ENCODE measurements at places on chromosomes 1 and 21.
A peak's percentile ranks its signal among the peaks of the same experiment; 100 is the strongest.

GRCh38 chr21:44300262-44300959 lies 558 bp downstream of the PFKL start:
- DNase-seq = no peak

DNA sequence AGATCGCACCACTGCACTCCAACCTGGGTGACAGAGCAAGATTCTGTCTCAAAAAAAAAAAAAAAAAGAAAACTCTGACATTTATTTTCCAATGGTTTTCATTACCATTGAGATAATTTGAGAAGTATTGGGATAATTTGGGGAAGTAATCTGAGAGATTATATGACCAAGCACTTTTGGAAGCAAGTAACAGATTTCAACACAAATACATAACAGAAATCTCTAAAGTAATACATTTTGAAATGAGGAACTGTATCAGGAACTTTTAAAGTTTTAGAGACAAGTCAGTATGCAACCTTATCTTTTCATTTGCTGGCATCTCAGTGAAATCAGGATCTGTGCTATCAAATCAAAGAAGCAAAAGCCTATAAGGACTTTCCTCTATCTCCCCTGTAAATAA lies 25.4 kb upstream of the SLC16A1 start:
- no peak for DNase-seq

GRCh38 chr1:189706594-189706993 lies 771.1 kb downstream of the BRINP3 start:
- DNase-seq = no peak

GRCh38 chr1:33220676-33221384 lies 35.5 kb upstream of the ZNF362 start:
- no peak for DNase-seq

DNA sequence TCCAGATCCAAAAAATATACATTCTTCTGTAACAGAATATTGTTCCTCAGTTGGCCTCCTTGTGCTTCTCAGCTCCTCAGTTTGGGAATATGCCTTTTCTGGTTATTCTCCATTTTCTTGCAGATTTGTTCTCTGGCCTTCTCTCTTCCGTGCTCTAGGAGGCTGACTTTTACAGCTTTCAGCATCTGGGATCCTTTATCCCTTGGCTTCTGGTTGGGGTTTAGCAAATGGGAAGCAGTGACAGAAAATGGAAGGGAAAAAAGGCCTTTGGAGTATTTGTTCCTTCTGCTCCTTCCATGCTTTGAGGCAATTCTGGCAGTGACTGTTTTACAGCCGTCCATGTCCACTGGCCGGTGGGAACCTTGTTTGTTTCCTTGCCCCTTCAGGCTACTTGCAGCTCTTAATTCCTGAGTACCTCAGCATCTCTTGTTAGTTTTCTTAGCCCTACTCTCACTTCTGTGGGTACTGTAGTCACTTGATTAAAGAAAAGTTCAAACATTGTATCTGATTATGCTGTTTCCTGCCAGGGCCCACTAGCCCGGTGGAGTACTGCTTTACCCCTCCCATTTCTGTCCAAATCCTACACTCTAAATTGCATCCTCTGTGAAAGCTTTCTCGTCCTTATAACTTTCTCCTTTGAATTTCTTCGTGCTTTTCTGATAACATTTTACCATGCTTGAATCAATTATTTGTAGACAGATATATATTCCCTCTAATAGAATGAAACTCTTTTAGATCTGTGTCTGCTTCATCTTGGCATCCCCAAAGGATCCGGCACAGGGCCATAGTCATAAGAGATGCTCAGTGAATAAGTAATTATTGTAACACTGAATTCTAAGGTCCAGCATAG lies 118.2 kb downstream of the OSBPL9 start:
- no peak for DNase-seq

GRCh38 chr1:230087717-230088105 lies 20.7 kb downstream of the GALNT2 start:
- DNase-seq = no peak

GRCh38 chr1:7278045-7278444 lies 492.8 kb downstream of the CAMTA1 start:
- DNase-seq = no peak

DNA sequence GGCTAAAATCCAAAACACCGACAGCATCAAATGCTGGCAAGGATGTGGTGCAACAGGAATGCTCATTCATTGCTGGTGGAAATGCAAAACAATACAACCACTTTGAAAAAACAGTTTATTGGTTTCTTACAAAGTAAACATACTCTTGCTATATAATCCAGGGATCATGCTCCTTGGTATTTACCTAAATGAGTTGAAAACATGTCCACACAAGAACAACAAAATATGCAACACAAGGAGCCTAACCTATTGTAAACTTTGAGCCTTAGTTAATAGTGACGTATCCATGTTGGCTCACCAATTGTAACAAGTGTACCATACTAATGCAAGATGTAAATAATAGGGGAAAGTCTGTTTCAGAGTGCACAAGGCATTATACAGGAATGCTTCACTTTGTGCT lies 37.2 kb upstream of the PGBD5 start:
- no peak for DNase-seq

GRCh38 chr1:115654663-115655305 lies 13.0 kb downstream of the VANGL1 start:
- DNase-seq = no peak

DNA sequence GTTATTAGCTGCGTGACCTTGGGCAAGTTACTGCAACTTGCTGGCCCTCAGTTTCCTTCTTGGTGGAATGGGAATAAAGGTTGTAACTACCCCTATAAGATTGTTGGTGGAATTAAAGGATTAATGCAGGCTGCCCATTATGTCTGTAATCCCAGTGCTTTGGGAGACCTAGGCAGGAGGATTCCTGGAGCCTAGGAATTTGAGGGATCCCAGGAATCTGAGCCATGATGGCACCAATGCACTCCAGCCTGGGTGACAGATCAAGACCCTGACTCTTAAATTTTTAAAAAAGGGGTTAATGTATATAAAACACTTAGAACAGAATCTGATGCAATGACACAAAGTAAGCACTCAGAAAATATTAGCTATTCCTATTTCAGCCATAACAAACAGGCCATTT lies 67.3 kb downstream of the PTGER3 start:
- no peak for DNase-seq

DNA sequence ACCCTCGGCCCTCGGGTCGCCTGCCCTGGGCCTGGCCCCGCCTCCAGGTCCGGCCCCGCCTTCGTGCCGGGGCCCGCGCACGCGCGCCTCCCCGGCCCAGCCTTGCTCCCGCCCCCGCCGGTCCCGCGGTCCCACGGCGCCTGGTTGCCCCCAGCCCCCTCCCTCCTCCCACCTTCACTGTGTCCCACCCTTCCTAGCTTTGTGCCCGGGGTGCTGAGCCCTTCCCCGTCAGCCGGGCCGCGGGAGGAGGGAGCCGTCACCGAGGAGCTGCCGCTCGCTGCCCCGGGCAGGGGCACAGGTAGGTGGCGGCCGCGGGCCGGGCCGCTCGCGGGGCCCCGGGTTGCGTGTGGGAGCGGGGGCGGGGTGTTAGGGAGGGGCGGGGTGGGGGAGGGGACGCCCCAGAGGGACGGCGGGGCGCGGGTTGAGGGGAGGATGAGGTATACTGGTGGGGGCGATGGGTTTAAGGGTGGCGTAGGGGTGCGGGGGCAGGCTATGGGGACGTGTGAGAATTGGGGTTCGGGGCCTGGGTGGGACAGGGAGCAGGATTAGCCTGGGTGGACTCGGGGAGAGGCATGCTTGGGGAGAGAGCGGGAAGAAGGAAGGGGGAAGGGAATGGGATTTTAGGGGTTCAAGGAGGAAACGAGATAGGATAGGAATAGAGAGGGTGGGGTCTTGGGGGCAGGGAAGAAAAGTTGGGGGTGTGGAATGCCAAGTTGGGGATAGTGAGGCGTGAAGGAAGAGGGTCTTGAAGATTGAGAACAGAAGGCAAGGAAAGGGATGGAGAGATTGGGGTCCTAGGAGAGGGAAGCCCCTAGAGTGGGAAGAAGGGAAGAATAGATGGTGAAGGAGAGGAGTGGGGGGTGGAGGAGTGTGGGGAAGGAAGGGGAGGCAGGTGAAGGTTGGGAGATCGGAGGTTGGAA lies at the start of gene LRRC42:
Gene LRRC42 (plus strand): TSS at position 99 of the 920 bp plus-strand sequence. CDS start 5,650 bp downstream, outside the sequence.
- DNase-seq = no peak

DNA sequence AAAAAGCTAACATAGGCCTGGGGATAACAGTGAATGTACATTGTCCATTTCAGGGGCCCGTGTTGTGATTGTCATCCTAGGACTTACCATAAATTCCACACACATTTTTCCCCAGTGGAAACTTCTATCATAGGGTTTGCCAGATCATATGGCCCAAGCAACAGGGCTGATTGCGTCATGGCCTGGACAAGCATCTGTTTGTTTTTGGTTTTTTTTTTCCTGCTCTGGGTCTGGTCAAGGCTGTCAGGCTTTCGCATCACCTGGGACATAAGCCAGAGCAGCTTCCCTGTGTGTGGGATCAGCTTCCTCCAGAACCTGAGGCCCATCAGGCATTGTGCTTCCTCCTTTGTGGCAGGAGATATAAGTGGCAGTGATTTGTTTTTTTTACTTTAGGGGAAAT lies 598.5 kb upstream of the USP24 start:
- no peak for DNase-seq

DNA sequence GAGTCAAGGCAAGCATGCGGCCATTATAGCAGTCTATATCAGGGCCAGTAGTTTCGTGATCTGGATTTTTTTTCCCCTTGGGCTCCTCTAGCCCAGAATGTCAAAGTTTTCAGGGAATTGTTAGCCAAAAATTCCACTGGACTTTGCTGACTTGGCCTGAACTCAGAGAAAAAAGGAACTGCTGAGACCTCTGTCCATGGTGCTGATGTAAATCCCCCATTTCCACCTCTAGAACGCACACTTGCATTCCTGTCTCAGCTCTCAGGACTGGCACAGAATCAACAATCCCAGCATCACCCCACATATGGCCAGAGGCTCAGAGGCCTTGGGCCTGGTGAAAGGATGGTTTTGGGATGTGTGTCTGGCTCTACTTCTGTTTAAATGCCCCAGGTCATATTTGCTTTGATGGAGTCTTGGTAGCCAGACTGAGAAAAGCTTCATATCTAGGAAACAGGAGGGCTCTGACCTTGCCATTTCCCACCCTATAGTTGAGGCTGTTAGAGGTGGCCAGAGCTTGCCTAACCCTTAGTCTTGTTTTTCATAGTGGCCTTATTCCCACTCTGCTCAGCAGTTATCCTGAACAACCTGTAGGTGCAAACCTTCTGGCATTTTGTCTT lies 16.9 kb upstream of the EFCAB14 start:
- DNase-seq = peak; percentile 2

DNA sequence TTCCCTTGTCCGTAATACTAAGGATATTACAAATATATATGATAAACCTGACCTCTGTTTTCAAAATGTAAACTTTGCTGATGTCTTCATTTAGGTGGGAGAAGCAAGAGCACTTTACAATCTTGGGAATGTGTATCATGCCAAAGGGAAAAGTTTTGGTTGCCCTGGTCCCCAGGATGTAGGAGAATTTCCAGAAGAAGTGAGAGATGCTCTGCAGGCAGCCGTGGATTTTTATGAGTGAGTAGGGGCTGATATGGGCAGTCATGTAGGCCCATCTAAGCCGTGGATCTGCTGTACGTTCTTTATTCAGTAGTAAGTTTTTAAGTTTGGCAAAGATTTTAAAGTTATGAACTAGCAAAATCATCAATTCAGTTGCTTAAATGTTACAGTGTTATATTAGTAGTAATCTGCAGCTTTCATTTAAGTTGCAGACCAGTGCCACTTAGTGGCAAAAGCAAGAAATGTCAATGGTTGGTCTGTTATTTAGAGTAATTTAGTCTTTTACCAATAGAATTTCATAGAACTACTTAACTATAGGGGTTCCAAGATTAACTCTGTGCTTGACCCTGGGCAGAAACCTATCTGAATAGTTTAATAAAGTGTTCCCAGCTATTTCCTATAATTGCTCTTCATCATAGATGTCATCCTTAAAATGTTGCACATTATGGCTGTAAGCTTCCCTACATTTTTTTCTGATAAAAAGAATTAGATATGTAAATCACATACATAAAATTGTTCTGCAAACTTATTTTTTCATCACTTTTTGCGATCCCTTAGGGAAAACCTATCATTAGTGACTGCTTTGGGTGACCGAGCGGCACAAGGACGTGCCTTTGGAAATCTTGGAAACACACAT lies 21.3 kb downstream of the GPSM2 start:
- DNase-seq = no peak

GRCh38 chr1:212178851-212179250 lies 106.4 kb upstream of the PPP2R5A start:
- no peak for DNase-seq

DNA sequence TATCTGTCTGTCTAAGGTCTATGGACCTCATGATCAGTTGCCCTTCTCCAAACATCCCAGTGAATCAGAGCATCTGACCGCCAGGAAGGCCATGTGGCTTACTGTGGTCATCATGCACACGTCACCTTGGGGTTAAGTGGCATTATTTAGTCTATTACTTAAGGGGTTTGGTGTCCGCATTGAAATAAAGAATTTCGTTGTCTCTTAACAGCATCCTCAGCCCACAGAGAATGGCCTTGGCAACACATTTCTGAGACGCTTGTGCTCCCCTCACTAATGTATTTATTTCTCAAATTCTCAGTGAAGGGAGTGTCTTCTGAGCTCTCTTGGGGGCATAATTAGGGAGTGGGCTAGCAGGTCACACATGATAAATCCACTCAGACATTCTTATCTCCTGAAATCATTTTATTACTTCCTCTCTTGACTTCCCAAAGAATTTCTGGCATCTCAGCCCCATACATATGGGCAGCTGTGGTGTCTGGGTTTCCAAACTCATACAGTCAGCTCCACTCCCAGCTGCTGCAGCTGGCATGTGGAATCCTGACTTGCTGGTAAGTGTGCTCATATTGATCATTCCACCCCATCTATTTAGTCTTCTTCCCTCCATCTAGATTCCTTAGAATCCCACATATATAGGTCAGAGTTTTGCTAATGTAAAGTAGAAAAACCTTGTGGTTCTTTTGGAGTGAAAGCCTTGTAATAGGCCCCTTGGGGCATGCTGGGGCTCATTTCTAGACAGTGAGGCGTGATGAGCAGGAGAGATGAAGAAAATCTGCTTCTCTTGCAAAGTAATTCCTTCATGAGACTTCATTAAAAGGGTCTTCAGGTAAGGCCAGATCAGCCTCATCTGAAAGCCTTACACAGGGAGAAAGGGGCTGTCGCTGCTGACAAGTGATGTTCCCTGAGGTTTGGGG lies 110.5 kb downstream of the HHAT start:
- no peak for DNase-seq

DNA sequence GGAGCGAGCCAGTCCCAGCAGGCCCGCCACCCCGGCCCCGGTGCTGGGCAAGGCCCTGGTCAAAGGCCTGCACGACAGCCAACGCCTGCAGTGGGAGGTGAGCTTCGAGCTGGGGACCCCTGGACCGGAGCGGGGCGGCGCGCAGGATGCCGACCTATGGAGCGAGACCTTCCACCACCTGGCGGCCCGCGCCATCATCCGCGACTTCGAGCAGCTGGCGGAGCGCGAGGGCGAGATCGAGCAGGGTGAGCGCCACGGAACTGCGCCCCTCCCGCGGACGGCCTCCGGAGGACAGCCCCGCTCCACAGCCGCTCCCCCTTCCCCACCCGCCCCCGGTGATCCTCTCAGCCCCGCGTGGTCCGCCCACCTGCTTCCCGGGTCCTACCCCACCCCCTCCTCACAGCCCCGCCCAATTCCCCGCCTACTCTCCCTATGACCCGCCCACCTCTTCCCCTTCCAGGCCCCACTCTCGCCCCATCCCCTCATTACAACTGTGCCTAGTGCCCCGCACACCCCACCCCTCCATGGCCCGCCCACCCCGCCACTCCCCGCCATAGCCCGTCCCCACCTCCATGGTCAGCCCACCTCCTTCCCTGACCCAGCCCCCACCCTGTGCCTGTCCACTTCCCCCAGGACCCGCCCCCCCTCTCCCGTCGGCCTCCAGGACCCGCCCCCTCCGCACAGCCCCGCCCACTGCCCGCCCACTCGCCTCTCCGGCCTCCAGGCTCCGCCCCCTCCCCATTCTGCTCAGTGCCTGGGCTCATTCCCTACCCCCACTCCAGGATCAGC lies 52.7 kb downstream of the VWA5B1 start:
- no peak for DNase-seq

All from SK-N-MC (cell line).